ENCODE measurements at places on chromosomes 3 and 15.

- no peak for DNase-seq
Measured at GRCh38 chr15:82570721-82571508, 30.7 kb upstream of the RPS17 start.

- no peak for DNase-seq
Measured at GRCh38 chr15:34795267-34796081, at the start of gene ACTC1. TSS of gene ACTC1 (minus strand) at chr15:34795549. CDS start at chr15:34794808, 741 bp downstream.

- no peak for DNase-seq
Measured at GRCh38 chr3:123696808-123697207, 112.0 kb upstream of the HACD2 start.

DNA sequence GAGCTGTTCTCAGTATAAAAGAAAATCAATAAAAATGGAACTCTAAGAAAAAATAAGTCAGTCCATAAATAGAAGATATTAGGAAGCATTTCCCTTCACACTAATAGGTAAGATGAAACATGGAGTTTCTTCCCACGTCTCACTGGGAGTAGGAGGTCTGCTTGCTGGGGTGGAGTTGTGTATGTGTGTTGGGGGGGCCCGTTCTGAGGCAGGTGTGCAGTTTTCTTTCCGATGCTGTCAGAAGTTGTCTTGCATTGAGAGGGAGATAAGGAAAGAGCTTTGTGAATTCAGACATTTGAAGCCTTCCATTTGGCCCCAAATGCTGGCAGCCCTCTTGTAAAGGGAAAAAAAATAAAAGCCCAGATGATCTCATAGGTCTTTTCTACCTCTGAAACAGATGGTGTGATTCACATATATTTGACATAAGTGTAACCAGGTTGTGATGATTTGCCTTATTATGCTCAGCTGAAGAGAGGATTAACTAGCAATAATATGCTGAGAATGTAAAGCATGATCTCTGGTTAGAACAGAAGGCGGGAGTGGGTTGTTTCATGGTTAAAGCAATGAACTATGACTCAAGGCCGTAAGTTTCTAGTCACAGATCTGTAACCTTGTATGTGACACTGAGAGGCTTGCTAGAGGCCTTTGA lies 8.8 kb downstream of the RASGRP1 start:
- no peak for DNase-seq

DNA sequence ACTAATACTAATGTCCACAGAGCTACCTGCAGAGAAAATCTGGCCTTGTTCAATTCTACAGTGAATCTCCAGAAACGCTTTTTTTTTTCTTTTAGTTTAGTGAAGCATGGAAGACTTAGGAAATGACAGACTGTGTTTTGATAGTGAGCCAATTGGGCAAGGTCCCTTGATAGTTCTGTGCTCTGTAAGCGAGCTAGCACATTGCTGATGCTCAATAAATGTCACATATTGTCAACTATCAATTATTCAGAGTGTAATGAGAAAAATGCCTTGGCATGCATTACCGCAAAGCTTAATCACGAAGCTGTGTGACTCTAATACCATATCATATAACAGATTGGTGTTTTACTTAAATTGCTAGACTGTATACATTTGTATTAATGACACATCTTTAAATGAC lies 5.2 kb upstream of the C3orf85 start:
- no peak for DNase-seq

- no peak for DNase-seq
Measured at GRCh38 chr3:183591881-183592521, 36.5 kb upstream of the KLHL6 start.

DNA sequence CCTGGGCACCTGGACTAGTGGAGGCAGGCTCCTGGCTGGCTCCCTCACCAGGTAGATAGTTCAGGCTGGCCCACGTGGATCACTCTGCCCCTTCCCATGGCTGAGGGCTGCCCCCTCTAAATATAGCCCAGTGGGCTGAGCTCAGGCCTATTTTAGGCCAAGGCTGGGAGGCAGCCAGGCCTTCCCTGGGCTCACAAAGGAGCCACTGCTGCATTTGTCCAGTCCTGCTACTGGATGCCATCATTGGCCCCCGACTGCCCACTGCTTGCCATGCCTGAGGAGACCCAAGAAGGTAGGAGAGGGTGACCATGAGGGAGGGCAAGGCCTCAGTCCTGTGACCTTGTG lies at the start of gene LSMEM2:
LSMEM2 (plus strand) TSS at position 208 of the 345 bp plus-strand sequence; CDS start at position 235, 27 bp downstream.
- DNase-seq = no peak

DNA sequence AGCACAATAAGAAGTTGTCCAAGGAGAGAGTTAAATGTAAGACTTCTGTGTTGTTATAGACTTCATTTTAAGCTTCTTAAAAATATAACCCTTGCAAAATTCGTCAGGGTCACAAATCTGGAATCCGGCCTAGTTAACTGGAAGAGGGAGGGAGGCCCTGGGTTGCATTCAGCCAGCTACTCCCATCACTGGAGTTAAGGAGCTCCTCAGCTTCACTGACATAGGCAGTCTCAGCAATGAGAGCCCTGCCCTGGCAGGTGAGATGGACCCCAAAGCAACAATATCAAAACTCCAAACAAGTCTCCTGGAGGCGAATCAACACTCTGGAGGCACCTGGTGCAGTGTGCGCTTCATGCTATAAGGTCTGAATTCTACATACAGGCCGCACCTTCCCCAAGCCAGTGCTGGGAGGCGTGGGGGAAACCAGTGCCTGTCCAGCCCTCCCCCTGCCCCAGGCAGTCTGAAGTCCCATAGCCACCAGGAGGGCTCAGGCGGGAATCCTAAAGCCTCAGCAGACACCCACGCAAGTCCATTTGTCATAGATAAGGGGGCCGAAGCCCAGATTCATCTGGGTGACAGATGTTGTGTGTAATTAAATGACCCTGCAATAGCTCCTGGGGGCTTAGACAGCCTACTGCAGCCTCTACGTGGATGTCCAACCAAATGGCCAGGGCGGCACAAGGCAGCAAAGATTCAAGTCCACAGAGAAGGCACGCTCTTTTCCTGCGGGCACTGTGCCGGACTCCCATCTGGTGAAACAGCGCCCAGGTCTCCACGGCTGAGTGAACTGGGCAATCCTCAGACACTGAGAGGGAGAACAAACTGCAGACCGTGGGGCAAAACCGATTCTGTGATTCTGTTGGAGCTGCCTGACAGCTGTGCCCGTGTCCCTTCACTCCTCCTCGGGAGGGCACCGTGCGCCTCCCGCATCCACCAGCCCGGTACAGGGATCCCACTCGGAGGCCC lies 64.9 kb downstream of the ATP10A start:
- no peak for DNase-seq

DNA sequence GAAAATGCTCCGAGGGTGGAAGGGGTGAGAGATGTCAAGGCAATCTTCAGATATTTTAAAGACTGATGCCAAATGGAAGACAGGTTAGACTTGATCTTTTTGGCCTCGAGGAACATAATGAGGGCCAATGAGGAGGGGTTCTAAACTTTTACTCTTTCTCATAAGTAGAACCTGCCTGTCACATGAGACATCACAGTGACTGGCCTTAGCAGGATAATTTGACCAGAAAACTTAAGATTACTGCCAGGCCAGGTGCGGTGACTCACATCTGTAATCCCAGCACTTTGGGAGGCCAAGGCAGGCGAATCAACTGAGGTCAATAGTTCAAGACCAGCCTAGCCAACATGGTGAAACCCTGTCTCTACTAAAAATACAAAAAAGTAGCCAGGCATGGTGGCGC lies 12.2 kb downstream of the TM4SF4 start:
- no peak for DNase-seq

DNA sequence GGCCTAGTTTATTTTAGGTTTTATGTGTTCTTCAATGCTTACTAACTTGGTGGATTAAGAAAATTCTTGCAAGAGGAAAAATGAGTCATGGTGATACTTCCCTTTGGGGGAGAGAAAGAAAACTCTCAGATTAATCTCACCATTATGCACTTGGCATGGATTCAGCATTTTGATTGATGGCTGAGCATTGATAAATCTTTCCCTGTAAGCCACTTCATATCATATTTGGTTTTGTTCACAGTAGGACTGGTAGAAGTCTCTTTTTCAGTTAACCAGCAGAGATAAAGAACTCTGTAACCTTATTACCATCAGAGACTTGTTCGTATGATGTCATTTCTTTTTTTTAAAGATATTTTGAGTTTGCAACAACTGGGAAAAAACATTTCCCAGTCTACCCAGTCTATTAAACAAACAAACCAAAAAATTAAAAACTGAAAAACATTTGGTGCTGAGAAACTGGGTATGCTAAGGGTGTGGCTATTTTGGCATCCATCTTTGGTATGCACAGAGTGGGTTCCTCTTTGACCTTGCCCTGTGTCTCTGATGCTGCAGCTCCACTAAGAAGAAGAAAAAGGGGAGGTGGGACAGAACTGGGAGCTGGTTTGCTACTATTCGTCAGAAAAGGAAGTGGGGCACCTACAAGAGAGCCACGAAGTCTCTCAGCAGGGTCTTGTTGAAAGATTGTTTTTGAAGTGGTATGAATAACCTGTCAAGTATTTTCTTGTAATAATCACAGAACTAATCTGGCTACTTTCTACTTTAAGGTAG lies 17.2 kb downstream of the TMOD3 start:
- no peak for DNase-seq

- no peak for DNase-seq
Measured at GRCh38 chr15:93057618-93058017, 31.4 kb downstream of the RGMA start.

DNA sequence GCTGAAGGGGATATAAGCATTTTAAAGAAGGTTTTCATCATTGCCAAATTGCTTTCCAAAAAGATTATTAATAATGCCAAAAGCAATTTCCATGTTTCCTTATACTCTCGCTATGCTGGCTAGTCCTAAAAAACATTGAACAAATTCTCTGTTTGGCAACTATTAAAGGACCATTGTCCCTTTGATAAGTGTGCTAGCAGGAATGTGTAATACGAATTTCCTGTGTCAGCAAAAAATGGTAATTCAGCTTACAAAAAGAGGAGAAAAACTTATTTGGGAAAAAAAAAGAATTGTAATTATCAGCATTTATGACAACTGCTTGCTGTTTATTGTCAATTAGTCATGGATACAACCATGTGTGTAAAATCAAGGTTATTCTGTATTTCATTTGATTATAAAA lies 138.6 kb downstream of the TBL1XR1 start:
- no peak for DNase-seq

DNA sequence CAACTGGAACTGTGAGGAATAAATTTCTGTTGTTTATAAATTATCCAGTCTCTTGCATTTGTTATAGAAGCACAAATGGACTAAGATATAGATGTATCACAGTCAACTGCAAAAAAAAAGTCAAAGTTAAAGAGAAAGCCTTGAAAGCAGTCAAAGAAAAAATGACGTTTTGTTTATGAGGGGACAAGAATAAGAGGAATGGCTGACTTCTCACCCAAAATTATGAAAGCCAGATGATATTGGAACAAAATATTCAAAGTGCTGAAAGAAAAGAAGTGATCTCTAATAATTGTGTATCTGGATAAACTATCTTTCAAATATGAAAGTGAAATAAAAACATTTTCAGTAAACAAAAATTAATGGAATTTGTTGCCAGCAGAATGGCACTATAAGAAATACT lies 171.8 kb upstream of the IGF1R start:
- DNase-seq = no peak

GRCh38 chr15:75230016-75230343 lies 28.2 kb upstream of the GOLGA6C start:
- DNase-seq = no peak

GRCh38 chr15:44045661-44046060 lies 149.4 kb downstream of the FRMD5 start:
- DNase-seq = no peak

- no peak for DNase-seq
Measured at GRCh38 chr3:100269410-100270214, 8.8 kb downstream of the TBC1D23 start.

DNA sequence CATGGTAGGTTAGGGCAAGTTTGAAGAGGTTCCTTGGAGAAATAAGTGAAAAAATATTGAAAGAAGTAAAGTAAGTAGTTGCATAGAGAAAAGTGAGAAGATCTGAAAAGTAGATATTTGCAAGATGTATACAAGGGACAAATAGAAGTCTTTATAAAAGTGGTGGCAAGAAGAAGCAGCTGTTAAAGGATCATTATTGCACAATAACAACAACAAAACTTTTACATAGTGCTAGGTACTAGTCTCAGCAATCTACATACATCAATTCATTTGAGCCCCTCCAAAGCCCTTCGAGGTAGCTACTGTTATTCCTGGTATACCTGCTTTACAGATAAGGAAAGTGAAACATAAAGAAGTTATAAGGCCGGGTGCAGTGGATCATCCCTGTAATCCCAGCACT lies 239.6 kb downstream of the MEIS2 start:
- no peak for DNase-seq

GRCh38 chr3:16423947-16424673 lies 89.4 kb downstream of the RFTN1 start:
- no peak for DNase-seq

DNA sequence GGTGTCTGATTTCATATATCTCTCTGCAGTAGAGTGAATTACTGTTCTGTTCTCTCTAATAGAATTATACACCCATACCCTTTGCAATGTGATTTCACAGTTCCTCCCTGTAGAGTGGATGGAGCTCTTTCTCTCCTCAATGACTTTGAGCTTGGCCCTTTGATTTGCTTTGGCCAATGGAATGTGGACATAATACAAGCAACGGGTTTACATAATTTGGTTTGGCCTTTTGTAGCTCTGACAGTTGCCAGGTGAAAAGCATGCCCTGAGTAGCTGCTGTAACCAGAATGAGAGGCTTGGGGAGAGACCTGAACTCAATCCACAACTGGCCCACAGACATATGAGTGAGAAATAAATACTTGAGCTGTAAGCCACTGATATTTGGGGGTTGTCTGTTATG lies 32.1 kb downstream of the ZDHHC23 start:
- DNase-seq = no peak

DNA sequence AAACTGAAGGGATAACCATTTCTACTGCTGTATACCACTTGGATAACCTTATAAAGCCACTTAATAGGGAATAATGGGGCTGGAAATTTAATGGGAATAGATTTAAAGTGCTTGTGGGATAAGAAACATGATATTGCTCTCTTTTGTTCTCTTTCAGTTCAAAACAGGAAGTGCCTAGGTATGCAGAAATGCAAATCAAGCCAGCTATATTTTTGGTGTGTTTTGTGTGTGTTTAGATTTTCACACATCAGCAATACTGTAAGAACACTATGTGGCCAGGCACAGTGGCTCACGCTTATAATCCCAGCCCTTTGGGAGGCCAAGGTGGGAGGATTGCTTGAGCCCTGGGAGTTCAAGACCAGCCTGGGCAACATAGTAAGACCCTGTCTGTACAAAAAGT lies 442.3 kb upstream of the TPRG1 start:
- no peak for DNase-seq

GRCh38 chr15:64678126-64678819 lies 97.1 kb downstream of the RBPMS2 start:
- DNase-seq = no peak

DNA sequence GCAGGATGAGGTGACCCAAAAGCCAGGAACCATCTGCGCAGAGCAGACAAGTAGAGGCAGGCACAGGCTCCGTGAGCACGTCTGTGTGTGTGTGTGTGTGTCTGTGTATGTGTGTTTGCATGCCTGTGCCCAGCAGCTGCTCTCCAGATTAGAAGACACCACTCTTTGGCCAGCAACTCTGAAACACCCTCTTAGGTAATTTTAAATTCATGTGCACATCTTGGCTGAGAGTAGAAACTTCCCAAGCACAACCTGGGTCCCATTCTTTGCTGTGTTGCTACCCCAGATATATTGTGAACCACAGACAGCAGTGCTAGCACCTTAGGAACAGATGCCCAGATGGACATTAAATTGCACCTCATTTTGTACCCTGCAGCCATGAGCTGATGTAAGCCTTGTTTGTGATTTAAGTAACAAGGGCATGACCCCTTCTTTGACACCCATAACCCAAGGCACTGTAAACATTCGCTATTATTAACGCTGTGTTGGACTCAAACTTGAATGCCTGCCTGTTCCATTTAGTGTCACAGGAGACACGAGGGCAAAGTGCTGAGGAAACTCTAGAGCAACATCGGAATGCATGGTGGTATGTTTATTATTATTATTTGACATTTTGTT lies at the start of gene FILIP1L:
FILIP1L (minus strand) TSS at position 89 of the 618 bp plus-strand sequence.
- DNase-seq = no peak
